Astrocyte of the spinal cord (primary cell): ENCODE measurements at places on chromosomes 5 and 9.

DNA sequence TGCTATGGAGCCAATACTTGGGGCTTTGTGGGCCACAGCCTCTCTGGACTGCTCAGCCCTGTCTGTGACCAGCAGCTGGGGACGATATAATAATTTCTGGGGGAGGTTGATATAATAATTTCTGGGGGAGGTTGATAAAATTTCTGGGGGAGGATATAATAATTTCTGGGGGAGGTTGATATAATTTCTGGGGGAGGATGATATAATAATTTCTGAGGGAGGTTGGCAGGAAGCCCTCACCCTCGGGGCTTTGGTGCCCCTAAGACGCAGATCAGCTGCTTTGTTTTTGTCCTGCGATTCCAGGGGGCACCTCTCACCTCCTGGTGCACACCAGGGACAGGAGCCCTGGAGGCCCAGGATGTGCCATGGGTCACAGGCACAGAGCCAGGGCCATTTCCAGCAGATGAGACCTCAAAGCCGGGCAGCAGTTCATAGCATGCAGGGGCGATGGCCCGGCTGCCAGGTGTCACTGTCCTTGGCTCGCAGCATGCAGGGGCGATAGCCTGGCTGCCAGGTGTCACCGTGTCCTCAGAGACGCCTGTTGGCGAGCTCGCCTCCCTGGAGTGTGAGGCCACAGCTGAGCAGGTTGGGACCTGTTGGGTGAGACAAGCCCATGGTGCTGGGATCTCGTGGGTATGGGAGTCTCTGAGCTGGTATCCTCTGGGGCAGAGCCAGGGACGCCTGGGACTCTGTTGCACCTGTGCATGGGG is 3.8 kb upstream of the TOR4A start:
- DNase-seq = no peak

DNA sequence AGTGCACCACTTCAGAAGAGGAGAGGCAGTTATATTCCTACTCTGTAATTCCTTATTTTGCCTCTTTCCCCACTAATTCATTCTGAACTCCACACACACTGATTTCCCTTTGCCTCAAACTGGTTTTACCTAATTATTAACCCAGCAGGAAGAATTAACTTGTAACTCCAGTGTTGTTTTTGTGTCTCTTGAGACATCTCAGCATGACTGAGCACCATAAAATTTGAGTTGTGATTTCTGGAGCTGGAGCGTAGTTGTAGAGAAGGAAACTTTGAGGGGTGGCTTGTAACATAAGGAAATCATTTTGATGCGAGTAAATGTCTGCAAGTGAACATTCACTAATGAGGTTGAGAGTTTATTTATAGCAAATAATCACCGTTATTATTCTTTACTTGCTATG is 265.2 kb downstream of the TMEM38B start:
- DNase-seq = no peak

DNA sequence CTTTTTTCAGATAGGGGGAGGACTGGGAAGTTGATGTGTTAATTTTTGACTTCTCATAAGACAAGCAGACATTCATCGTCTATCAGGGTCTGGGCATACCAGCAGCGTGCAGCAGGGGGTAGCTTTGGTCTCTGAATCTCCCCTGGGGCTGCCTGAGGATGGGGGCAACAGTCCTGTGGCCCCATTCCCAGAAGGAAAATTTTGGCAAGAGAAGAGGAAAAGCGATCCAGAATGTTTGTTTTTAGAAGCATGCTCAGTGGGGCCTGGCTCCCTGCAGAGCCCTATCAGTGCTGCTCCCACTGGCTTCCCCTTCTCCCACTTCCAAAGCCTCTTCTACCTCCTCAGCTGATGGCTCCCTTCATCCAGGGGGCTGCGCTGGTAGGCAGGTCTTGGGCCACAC is 194.8 kb upstream of the IL12B start:
- peak; percentile 42 for DNase-seq

- DNase-seq = no peak
Observed at GRCh38 chr5:95770830-95771708, 39.9 kb downstream of the RHOBTB3 start.

GRCh38 chr9:110282018-110282738 is 25.9 kb upstream of the TXN start:
- DNase-seq = peak; percentile 10

DNA sequence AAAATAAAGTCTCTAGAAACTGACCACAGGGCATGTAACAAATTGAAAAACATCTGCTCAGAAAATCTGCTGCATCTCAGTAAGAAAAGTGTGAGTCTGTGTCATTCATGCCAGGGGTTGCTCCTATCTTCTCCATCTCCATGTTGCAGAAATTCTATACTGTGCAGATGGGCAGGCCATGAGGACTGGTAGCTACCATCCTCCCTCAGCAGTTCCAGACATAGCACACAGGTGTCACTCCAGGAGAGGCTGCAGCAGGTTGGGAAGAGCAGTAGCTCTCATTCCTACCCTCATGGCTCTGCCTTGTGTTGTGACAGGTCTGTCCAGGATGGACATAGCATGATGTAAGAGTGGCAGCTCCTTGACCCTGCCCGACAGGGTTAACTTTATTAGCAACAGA is 173.4 kb downstream of the NDUFS4 start:
- no peak for DNase-seq

DNA sequence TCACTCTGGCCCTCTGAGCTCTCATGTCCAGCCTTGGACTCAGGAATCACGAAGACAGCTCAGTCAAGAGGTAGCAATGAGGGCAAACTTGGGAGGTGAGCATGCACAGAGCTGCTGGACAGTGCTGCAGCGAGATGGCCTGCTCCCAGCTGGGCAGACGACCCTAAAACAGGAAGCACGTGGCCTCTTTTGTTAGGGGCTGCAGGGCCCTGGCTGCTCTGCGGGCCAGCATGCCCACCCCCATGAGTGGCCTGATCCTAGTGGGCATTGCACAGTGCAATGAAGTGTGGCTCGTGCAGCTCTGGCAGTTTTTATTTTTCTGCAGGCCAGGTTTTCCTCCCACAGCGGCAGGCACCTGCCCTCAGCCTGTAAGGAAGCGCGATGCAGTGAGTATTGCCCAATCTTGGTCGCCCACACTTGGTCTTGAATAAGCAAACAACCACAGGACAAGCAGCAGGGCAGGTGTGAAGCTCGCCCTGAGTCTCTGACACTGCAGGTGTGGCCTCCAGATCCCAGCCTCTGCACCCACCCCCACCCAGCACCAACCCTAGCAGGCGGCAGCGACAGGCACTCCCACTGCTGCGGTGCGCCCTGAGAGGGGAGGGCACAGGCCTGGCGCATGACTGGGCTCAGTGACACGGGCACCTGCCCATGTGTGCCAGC is 60.8 kb downstream of the SEMA4D start:
- DNase-seq = no peak

DNA sequence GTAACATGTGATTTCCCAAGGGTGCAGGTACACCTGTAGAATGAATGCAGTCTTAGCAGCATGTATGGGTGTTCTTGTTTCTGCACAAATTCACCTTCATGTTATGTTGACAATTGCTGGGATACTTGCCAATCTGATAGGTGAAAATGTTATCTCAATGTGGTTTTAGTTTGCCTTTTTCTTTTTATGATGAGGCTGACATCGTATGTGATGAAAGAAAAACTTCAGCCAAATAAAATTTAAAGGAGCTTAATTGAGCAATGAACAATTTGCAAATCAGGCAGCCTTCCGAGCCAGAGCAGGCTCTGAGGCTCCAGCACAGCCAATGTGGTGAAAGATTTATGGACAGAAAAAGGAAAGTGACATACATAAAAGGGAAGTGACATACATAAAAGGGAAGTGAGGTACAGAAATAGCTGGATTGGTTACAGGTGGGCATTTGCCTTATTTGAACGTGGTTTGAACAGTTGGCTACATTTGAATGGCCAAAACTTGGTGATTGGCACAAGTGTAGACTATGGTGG is 10.5 kb downstream of the TAL2 start:
- no peak for DNase-seq

- peak; percentile 81 for DNase-seq
Observed at GRCh38 chr5:72314571-72315172, 5.4 kb downstream of the MRPS27 start.
